ENCODE measurements at places on chromosomes 4 and X.

- DNase-seq, result no peak
Measured at GRCh38 chr4:152719801-152720556, 40.2 kb upstream of the TMEM154 start.

- no peak for DNase-seq
Measured at GRCh38 chr4:127521463-127521862, 111.3 kb upstream of the INTU start.

DNA sequence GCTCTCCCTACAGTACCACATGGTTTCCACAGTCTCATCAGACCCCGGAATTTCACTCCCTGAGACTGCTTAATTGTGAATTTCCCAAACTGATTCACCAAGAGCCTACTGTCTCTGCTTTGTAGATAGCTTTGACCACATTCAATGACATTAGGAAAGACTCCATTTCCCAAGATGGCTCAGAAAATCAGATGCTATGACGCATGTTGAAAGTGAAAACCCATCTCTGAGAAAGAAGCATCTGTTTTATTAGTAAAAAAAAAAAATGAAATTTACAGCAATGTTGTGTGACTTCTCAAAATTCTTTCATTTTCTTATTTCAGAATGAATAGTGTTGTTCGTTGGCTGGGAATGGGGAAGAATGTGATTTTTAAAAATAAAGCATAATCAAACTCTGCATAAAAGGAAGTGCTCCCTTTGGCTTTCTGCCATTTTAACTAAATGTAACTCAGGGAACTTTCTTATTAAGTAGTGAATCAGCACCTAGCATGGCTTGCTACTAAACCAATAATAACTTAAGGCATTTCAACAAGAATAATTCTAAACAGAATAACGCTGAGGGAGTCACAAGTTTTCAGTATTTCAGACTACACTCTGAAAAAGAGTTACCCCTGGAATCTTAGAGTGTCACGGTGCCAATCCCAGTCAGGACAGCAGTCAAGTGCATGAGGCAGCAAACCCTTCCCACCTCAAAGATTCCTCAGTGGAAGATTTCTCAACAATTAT lies 97.4 kb upstream of the MYOZ2 start:
- no peak for DNase-seq

DNA sequence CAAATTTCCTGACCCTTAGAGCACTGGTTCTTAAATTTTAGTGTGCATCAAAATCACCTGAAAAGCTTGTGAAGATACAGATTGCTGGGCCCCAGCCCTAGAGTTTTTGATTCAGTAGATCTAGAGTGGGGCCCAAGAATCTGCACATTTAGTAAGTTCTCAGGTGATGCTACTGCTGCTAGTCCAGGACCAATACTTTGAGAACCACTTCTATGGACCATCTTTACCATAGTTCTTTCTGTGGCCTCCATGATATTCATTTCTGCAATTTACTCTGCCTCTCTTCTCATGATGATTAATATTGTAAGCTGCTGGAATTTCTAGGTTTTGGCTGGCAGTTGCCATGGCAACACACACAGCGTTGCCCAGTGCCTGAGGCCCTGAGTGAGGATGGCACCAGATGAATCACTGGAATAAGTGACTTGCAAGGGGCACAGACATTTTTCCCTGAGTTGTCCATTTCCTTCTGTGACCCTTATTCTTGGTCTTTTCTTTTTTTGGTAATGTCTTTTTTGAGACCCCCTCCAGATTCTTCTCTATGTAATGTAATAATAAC lies 83.6 kb downstream of the PPP1R2C start:
- DNase-seq, result peak; percentile 42

DNA sequence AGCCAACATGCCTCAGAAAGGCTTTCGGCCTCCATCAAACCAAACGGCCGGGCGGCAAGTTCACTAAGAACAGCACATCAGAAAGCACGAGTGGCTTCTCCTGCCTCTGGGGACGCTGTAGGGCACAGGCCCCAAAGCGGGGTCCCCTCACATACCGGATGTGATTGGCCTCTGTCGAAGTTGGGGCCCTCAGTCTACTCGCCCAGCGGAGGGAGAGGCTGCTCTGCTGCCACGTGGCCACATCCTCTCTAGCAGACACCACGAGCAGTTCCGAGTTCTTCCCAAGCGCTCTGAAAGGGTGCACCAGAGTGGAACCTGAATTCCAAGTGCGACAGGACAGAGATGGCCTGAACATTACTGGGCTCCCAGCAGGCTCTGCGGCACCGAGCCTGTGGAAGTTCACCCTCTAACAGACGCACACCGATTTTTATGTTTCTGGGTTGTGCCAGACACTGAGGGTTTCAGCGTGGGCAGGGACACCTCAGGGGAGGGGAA lies 21.1 kb downstream of the NOP14 start:
- no peak for DNase-seq

DNA sequence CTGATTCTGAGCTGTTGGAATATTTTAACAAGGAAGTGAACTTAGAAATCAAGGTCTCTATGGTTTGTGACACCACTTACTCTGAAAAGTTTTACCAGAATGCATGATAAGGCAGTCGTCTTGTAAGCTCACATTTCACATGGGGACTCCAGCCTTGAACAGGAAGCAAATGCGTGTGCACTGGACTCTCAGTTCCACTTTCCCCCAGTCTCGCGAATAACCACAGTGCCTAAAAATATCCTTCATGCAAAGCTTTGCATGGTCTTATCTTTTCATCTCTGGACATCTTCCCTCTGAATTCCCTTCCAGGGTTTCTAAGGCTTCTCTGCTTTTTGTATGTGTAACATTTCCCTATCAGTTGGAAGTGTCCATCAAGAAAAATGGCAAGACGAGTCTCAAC lies 581.8 kb downstream of the NLGN4X start:
- peak; percentile 33 for DNase-seq

GRCh38 chrX:131704136-131704695 lies 160.3 kb downstream of the OR13H1 start:
- DNase-seq, result no peak

GRCh38 chr4:8442596-8443358 lies 2.2 kb downstream of the TRMT44 start:
- DNase-seq, result no peak

GRCh38 chr4:107654694-107655093 lies 65.3 kb downstream of the PAPSS1 start:
- no peak for DNase-seq

DNA sequence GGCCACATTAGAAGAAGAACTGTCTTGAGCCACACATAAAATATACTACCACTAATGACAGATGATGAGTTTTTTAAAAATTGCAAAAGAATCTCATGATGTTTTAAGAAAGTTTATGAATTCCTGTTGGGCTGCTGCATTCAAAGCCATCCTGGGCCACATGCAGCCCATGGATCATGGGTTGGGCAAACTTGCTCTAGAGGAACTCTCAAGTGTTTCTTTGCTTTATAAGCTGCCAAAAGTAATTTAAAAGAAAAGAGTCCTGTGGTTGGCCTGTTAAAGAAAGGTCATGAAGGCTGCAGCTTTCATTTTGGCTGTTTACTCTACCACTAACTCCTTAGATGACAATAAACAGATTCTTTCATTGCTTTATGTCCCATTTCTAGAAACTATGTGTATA lies 218.2 kb downstream of the SCFD2 start:
- DNase-seq, result no peak

DNA sequence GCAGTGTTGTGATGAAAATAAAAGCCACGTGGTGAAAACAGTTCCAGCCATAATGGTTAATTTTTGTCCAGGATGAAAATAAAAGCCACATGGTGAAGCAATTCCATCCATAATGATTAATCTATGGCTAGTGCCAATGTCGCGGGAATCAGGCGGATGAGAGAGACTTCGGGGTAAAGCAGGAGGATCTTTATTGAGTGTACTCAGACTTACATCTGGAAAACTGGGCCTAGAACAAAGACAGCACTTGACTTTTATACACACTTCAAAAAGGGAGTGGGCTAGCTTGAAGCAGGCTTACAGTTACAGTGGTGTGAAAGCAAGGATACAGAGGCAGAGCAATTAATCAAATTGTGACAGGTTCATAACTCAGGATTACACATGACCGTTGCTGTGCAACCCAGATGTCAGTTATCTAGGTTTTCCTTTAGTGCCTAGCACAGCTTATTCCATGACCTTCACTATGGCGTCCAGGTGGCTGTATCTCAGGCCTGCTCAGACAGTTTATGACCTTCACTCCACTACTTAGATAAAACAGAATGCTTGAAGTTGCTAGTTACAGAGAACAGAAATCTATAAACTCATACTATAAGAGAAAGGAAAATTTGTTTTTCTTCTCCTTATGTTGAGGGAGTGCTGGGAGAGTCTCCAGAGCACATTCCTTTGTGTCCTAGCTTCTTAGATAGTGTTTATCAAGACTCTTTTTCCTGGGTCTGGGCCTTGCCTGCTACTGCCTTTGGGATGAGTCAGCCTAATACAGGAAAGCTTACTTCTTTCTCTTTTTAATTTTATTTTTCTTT lies 5.9 kb upstream of the PLA2G12A start:
- DNase-seq, result no peak

DNA sequence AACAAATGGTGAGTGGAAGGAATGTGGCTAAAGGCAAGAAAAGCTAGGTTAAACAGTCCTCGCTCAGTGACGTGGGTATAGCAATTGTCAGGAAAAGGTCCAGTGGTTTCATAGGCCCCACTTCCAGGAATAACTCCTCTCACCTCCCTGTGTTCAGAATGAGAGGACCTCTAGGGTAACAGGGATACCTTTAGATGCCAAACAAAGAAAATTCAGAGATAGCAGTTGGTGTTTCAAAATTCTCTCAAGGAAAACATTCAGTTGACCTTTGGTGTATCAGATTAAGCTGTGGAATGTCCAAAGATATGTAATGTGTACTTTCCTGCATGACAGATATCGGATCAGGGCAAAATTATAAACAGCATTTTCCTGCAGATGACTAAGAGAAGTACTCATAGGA lies 155.9 kb downstream of the ARHGAP6 start:
- no peak for DNase-seq

- DNase-seq, result peak; percentile 8
Measured at GRCh38 chr4:105709081-105709450, 482 bp downstream of the GSTCD start.

- peak; percentile 33 for DNase-seq
Measured at GRCh38 chr4:52780206-52780605, 29.0 kb upstream of the ERVMER34-1 start.

GRCh38 chrX:153933748-153934147 lies 1.1 kb downstream of the NAA10 start:
- DNase-seq, result no peak

- no peak for DNase-seq
Measured at GRCh38 chrX:131577999-131578734, 34.3 kb downstream of the OR13H1 start.

DNA sequence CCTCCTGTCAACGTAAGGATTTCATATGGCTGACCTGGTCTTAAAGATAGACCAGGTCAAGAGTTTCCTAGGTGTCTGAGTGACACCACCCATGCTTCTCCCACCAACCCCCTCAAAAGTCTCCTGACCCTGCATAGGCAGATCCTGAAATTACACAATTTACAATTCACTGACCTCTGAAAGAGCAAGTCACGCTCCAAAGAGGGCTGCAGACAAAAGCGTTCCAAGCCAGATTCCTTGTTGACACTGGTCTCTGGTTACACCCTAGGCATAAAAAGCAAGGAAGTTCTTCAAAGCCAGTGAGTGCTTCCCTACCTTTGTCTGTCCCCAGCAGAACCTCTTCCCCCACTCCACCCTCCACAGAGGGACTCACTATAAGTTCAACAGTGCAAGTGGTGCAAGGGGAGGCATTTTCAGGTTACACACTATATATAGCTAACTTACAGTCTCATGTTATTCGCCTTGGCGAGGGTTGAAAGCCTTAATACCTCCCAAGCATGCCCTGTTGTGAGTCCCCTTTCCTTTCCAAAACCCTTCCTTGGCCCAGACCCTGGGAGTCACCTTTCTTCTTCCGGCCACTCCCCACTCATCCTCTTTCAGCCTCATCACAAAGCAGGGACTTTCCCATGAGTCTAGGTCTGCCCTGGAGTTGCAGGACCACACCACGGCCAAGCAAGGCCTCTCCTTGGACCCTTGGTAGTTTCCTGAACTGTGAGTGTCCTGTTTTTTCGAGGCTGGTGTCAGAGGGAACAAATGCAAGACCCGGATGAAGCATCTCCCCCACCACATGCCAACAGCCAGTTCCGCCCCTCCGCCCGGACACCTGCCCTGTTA lies 58.0 kb upstream of the KLF3 start:
- DNase-seq, result no peak

GRCh38 chr4:142043509-142043908 lies 407.1 kb downstream of the IL15 start:
- DNase-seq, result no peak

DNA sequence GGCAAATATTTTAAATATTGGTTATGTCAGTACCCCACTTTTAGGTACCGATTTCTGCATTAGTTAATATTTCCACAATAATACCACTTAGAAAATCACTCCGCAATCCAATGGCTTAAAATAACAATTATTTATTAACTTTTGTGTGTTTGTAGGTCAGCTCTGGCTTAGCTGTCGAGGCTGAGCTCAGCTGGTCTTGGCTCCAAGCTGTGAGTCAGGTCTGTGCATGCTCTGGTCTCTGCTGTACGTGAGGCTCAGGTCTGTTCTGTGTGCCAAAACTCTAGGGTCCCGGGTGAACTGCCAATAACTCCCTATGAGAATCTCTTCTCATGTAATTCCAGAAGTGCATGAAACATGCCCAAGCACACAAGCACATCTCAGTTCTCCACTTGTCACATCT lies 245.8 kb upstream of the GK2 start:
- DNase-seq, result no peak

- DNase-seq, result peak; percentile 39
Measured at GRCh38 chr4:11623726-11624037, 195.0 kb upstream of the HS3ST1 start.

- no peak for DNase-seq
Measured at GRCh38 chrX:1527457-1527856, 9.5 kb downstream of the P2RY8 start.

GRCh38 chr4:121784975-121785374 lies 16.1 kb upstream of the EXOSC9 start:
- no peak for DNase-seq

GRCh38 chr4:57147335-57148060 lies 37.3 kb upstream of the IGFBP7 start:
- no peak for DNase-seq

GRCh38 chr4:162984621-162985020 lies 182.1 kb downstream of the NAF1 start:
- no peak for DNase-seq

- DNase-seq, result no peak
Measured at GRCh38 chrX:130552444-130553073, 150.8 kb downstream of the RBMX2 start.

DNA sequence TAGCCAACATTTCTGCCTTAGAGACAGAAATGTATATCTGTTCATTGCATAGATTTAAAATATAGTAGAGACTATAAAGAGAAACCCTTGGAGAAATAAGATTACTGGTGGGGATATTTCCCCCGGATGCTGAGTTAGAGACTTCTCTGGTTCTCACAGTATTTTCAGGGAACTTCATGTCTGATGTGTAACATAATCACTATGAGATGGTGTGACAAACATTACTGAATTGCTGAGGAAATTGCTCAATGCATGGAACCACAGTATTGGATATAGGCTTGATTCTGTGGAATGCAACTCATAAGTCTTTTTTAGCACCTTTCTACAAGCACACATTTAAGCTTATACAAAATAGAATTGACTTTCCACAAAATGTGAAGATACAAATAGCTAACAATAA lies 152.7 kb downstream of the SOWAHB start:
- no peak for DNase-seq
